Amniotic stem cell (primary cell): ENCODE measurements at places on chromosomes 3 and 15.
A peak's percentile ranks its signal among the peaks of the same experiment; 100 is the strongest.

DNA sequence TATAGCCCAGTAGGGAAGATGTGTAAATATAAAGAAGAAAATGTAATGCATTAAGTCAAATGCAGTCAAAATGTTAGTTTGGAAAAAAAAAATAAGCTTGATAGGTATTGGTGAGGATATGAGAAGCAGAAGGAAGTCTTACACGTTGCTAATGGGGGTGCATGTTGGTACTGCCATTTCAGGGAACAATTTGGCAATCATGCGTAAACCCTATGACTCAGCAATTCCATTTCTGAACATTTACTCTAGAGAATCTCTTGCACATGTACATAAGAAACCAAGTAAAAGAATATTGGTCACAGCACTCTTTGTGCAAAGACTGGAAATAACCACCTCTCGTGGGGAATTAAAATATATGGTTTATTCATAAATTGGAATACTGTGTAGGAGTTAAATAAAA, 35.5 kb upstream of the TIMP4 start:
- DNase-seq: no peak

GRCh38 chr3:29585368-29585767, 304.5 kb downstream of the RBMS3 start:
- no peak for DNase-seq

DNA sequence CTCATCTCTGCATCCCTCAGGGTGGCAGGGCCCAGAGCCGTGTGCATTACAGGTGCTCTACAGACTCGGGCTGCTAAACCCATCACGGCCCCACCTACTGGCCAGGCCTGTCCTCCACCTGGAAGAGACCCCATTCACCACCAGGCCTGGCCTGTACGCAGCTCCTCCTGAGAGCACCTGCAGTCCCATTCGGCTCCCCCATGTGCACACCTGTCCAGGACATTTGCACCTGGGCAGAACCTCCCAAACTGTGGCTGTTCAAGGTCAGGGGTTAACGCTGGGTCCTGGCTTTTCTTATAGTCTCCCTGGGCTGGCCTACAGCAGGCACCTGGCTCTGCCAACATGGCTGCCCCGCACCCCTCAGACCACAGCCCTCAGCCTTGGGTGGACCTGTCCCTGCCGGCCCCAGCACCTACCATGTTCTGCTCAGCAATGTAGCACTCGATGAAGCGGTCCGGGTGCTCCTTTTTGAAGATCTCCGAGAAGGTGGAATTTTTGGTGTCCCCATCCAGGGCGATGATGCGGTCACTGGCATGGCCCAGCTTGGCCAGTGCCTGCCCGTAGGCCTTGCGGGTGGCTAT, 25.7 kb downstream of the TKT start:
- DNase-seq: no peak

GRCh38 chr3:53045518-53046170, at the start of gene SFMBT1:
SFMBT1 (minus strand) TSS chr3:53046073; CDS start chr3:52969128, 76,945 bp downstream.
- peak; percentile 17 for DNase-seq

DNA sequence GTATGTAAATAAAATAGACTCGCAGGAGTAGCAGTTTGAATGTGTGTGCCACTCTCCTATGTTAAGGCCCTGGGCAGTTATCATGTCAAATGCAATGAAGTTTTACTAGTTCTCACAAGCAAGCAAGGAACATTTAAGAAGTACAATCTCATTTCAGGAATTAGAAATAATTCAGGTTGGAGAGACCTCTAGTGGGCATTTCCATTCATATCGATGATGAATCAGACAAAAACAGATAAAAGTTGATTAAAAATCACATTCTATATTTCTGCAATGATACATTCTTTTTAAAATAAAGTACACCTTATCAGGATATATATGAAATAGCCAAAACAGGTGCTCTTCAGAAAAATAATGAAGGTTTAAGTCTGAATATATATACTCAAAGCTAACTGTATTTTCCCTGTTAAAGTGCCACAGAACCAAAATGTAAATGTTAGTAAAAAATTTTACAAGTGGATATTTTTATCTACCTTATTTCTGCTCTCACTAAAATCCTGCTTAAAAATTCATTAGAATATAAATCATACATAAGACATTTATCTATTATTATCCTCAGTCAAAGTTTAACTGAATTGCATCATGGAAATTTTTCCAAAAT, 492.4 kb upstream of the FRG2C start:
- no peak for DNase-seq

GRCh38 chr15:61921093-61921492, 139.2 kb downstream of the VPS13C start:
- no peak for DNase-seq

DNA sequence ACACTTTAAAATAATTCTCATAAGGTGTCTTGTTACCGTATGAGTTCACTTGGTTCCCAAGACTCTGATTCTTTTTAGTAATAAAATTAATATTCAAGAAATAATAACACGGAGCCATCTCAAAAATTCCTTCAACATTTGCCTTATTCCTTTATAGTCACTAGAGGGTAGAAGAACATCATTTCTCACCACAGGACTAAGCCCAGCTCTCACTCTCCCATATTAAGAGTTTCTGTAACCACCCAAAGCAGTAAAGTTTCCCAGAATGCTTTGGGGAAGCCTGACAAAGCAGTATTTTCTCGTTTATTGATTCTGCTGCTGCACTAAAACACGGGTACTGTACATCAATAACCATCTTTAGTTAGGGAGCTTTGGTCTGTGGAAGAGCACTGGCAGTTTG, 114.9 kb downstream of the MCTP2 start:
- DNase-seq: no peak

DNA sequence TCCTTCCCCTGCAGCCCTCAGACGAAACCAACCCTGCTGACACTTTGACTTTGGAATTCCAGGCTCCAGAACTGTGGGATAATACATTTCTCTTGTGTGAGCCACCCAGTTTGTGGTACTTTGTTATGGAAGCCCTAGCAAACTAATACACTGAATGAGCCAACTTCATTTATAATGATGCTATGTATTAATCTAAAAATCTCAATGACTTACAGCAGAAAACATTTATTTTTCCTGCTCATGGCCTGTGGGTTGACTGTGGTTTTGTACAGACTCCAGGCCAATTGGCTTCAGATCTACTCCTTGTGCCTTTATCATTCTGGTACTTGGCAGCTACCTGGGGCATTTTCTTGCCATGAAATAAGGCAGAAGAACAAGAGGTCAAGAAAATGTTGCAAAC, 152.4 kb downstream of the EBLN2 start:
- DNase-seq: no peak

- no peak for DNase-seq
These were observed 54.8 kb upstream of the P3H2 start for GRCh38 chr3:190175490-190175889.

DNA sequence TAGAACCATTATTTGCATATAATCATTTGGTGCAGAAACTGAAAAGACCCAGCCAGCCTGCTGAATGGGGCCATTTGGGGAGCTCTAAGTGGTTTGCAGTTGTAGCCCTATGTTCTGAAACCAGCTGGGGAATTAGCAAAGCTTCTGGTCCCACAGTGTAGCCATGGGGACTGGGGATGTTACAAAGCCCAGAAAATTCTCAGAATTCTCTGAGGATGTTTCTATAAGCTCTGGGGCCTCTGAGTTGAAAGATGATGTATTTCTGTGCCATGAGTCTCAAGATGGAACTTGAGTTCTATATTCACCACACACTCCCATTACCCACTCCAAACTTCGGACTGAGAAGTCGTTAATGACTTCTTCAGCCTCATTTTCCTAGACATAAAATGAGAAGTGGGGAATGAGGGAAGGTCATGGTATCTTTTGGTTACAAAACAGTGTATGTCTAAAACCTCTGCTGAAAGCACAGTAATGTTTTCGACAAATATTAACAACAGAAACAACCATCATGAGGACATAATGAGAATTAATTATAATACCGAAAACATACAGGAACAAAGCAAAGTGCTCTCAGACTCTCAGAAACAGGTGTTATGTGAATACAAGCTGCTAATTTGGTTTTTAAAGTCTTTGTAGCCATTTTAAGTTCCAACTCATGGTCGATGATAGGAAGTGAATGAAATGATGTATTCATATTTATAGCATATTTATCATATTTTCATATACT, 89.4 kb downstream of the RFTN1 start:
- no peak for DNase-seq

DNA sequence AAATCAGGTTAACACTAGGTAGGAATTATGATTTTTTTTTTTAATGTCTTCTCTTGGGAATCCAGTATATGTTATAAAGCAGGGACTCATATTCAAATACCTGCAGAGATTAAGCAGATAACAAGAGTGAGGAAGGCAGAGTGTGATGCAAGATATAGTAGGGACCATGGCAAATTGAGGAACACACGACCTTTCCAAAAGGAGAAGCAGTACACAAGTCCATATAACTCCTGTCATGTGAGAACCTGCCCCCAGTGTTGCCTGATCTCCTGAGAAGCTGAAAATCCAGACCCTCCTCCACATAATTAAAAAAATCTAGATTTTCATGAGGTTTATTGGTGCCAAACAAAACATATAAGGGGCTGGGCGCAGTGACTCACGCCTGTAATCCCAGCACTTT, 3.6 kb downstream of the RFC4 start:
- DNase-seq: no peak

- no peak for DNase-seq
These were observed 436.8 kb downstream of the MFSD1 start for GRCh38 chr3:159238646-159239045.

- no peak for DNase-seq
These were observed 95.9 kb upstream of the PRR20G start for GRCh38 chr3:127383656-127384179.

DNA sequence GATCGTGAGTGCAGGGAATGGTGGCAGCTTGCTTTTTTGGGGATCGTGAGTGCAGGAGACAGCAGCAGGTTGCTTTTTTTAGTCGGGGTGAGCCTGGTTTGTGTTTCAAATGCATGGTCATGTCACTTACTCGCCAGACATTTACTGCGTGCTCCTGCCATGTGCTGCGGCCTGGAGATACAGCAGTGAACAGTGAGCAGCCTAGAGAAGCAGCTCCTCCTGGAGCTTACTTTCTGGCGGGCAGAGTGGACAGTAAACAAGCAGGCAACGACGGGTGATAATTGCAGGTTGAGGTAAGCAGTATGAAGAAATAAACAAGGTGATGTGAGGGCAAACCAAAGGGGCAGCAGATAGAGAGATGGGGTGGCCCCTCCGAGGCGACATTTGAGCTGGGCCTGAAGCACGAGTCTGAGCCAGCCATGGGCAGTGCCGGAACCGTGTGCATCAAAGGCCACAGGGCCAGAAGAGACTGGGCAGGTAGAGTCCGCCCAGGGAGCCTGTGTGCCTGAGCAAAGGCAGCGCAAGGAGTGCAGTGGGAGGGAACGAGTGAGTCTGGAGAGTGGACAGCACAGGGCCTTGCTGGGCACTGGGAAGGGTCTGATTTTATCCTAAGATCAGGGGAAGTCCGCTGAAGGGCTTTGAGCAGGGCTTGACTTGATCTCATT, 57.3 kb upstream of the RASA2 start:
- no peak for DNase-seq

DNA sequence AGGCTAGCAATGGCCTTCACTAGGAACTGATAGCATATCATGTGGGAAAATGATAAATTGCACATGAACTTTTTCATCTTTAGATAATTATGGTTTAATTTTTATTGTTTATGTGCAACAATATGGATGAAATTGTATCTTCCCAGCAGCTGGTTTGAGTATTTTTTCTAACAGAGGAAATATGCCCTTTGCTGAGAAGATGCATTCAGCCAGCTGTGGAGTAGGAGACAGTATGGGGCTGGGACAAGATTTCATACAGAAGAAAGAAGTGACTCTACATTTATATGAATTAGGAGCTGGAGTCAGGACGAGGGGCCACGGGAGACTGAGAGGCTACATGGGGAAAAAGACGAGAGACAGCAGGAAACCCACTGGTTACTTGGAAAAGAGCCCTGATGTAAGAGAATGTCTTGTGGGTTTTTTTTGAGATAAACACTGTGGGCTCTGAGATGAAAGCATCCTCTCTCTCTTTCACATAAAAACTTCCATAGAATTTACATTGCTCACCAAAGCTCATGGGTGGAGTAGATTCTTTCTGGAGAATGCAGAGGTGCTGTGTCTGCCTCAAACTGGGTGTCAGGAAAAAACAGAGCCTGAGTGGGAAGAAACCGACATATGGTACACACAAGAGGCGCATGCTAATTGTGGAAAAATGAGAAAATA, 115.2 kb upstream of the PDZRN3 start:
- DNase-seq: no peak

- DNase-seq: no peak
These were observed 198.0 kb downstream of the TJP1 start for GRCh38 chr15:29624271-29624670.

DNA sequence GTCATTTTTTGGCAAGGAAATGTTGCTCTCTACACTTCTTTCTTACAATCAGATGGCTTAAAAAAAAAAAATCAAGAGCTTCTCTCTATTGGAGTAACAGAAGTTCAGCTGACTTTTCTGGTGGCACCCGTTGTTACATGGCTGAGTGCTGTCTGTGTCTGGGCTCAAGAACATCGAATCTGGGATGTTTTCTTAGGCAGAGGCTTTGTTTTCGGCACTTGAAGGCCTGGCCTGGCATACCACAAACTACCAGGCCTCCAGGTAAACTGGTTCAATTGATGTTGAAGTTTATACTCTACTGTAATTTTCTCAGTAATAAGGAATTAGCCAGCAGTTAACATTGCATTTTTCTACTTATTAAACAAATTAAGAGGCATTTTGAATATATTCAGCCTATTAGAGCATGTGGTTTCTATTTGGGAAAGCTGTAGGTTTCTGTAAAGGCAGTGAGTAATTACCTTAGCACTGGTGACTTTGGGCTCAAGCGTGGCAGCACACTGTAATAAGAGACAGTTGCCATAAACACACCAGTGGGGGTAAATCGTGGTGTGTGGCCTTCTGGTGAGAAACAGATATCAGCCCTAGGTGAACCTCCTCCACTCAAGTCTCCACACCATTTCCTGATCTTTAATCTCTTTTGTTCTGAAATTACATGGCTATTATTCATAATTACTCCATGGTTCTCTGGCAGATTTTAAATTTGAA, 544.7 kb downstream of the MECOM start:
- DNase-seq: no peak

DNA sequence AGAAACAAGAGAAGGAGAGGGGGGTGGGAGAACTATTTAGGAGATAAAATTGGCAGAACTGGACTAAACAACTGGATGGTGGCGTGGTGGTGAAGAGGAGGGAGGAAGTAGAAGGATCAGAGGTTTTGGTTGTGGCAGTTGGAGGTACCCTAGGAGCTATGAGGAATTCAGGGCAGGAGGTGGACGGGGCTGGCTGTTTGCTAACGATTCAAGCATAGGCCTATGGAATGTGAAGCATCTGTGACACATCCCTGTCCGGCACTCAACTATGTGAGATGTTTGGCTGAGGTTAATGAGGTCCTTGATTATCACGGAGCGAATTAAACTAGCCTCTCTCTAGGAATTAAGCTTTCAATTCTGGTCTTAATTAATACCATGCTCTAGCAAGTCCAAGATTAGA, 13.5 kb downstream of the TARS3 start:
- no peak for DNase-seq

GRCh38 chr3:44875596-44875995, 1.2 kb downstream of the TGM4 start:
- DNase-seq: no peak

DNA sequence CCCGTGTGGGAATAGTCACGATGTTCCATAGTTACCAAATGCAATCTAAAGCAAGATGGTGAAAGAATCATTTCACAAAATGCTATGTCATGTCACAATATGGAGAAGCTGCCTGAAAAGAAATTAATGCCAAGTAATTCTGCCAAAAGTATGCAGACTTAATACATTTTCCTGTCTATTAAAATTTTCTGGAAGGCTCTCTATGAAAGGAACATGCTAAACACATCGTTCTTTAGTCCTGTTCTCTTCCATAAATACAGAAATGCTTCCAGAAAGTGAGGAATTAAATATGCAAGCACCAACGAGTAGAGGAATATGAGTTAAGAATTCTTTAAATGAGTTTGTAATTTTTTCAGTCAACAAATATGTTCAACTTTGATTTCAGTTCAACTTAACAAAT, 266.8 kb upstream of the CRBN start:
- no peak for DNase-seq
